WERI-Rb-1 (cell line): ENCODE measurements at places on chromosomes 2 and 18.

GRCh38 chr2:142306131-142306530 lies 175.3 kb upstream of the LRP1B start:
- DNase-seq, result no peak

- DNase-seq, result no peak
Measured at GRCh38 chr18:4851301-4851976, 345.6 kb downstream of the AKAIN1 start.

- no peak for DNase-seq
Measured at GRCh38 chr2:71895320-71896161, 252.1 kb downstream of the CYP26B1 start.

DNA sequence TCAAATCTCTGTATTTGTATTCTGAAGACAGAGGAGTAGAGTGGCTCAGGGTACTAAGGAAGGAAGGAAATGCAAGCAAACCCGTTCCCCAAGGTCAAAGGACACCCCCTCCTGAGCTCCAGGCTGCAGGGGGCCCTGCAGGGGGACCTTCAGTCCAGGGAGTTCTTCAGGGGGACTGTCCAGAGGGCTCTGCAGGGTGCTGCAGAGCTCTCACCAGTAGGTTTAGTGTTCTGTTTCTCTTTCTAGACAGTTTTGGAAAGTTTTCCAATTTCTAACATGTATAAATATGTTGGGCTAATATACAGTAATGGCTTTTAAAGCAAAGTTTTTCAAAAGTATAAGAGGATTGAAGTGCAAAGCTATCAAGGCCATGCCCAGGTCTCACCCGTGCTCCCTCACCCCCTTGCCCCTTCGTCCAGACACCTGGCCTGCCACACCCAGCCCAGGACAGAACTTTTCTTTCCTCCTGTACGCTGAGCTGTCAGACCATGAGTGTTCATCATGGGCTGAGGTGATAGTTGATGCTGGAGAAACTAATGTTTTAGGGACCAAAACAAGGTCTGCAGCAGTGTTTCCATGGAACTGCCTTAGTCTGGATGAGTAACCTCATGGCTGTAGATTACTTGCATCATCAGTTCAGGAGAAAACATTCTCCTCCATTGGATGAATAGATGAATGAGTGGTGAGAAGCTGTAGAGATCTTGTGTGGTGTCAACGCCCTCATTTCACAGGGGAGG lies 134.2 kb downstream of the GLI2 start:
- no peak for DNase-seq

- DNase-seq, result no peak
Measured at GRCh38 chr2:211766689-211767088, 771.9 kb downstream of the ERBB4 start.

GRCh38 chr2:223459328-223459939 lies 142.7 kb downstream of the SCG2 start:
- no peak for DNase-seq

DNA sequence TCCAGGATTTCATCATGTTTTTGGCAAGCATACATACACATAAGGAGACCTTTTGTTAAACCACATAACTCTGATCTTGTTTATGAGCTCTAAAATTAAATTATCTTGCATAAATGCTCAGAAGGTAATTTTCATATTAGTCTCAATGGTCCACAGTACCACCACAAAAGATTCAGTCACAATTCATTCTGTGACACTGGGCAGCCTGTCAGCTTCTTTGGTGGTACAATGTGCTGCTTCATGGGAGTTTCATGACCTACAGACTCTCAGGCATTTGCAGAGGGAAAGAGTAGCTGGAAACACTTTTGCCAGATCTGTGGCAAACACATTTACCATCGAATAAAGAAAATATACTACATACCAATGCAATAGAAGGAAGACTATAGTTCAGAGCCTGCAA lies 51.3 kb upstream of the ZNF397 start:
- no peak for DNase-seq

GRCh38 chr2:69914950-69915945 lies at the start of gene MXD1:
MXD1 (plus strand) TSS chr2:69915109; CDS start chr2:69915331, 222 bp downstream.
- peak; percentile 25 for DNase-seq

DNA sequence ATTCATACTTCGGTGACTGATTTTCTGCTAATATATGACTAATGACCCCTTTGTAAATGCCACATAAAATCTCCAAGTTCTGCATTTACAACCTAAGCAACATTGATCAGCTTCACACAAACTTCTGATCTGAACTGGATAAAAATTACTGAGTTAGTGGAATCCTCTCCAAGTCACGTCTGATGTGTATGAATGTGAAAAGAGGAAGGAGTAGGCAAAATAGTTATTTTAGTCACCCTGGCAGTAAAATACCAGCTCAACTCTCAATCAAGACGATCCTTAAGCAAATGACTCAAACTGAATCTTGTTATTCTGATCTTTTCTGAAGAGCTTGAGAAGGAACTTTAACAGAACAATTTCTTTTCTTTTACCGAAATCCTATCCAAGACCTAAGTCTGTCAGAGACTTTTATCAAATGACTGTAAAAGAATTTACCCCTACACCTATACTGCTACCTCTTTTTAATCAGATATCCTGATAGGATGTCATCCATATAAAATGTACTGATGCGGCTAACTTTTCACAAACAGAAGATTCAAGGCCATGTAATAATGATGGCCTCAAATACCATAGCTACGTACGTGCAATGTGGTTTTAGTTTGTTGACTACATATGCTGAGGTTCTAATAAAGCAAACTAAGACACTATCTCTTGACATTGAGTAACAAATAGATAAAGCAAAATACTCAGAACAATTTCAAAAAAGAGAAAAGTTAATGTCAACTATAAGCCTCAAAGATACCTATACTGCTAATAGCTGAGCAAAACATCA lies 23.7 kb downstream of the CUL3 start:
- DNase-seq, result no peak

DNA sequence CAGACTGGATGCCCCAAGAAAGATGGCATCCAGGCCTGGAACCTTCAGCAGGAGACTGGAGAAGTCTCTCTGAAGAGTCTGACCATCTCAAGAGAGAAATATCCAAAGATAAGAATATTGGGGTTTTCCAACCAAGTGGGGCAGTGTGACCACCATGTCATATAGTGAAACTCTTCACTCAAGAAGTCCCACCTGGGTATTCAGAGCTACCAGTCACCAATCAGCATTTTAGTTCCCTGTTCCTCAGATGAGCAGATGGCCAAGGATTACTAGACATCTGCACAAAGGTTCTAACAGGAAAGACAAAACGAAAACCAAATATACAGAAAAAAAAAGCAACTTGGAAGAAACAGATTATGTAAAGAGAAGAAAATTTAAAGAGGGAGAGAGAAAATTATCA lies 38.5 kb upstream of the CXCR4 start:
- DNase-seq, result peak; percentile 15

GRCh38 chr18:79698668-79699335 lies 19.2 kb downstream of the CTDP1 start:
- no peak for DNase-seq

DNA sequence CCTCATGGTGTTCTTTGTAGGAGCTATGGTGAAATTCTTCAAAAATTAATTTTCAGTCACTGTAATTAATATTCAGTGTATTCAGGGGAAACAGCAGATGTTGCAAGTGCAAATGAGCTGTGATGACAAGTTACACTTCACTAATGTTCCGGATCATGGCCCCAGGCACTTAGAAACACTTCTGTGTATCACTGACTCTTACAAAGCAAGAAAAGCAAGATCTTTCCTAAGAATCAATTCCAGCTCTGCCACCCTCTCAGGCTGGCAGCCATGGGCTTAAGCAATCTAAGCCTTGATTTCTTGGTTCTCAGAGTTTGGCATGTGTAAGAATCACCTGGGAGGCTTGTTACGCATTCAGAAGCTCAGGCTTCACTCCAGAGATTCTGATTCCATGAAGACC lies 78.0 kb downstream of the MARCHF4 start:
- no peak for DNase-seq

GRCh38 chr18:12008842-12009580 lies 27.7 kb downstream of the IMPA2 start:
- no peak for DNase-seq

- no peak for DNase-seq
Measured at GRCh38 chr18:79366177-79367094, 29.3 kb upstream of the NFATC1 start.

- DNase-seq, result no peak
Measured at GRCh38 chr2:34731292-34731691, 1132.2 kb upstream of the FAM98A start.

- no peak for DNase-seq
Measured at GRCh38 chr18:38811209-38811608, 1245.6 kb upstream of the CELF4 start.

DNA sequence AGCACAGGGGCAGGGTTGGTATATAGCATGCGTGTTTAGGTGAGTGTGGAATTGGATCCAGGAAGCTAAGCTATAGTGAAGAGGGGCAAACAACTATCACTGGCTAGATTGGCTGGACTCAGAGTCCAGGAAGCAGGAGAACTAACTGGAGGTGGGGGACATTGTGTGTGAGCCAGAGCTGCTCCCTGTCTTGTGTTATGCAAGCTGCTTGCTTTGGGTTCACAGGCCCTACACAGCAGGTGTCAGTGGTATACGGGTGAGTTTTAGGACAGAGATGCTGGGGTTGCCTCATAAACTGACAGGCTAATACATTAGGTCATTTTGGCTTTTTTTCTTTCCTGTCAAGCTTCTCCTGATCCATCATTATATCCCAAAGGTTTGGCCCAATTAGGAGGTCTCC lies 87.5 kb downstream of the CCDC85A start:
- DNase-seq, result no peak

DNA sequence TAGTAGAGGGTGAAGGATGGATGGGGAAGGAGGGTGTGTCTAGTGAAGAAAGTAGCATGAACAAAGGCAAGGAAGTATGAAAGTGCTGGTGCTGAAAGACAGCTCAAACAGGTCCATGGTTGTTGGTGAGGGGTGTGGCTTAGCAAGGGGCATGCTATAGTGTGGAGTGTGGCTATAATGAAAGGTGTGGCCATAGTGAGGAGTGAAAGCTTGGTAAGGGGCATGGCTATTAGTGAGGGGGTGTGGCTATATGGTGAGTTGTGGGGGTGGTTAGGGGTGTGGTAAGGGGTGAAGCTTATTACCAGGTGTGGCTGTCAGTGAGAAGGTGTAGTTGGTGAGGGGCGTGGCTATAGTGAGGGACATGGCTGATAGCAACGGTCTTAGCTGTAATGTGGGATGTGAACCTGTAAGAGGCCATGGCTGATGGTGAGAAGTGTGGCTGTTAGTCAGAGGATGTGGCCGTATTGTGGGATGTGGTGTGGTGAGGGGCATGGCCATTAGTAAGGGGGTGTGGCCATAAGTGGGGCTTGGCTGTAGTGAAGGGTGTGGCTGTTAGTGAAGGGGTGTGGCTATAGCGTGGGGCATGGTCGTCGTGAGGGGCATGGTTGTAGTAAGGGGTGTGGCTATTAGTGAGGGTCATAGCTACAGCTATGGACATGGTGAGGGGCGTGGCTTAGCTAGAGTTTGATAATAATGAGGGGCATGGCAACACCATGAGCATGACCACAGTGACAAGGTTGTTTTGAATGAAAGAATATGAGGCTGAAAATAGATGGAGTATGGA lies 549.6 kb downstream of the FBXO15 start:
- DNase-seq, result no peak

GRCh38 chr2:206092297-206092696 lies 6.3 kb upstream of the INO80D start:
- DNase-seq, result no peak

- peak; percentile 11 for DNase-seq
Measured at GRCh38 chr2:136116151-136116812, 1.7 kb downstream of the CXCR4 start.

GRCh38 chr18:48842259-48843061 lies 108.3 kb downstream of the SMAD7 start:
- no peak for DNase-seq

DNA sequence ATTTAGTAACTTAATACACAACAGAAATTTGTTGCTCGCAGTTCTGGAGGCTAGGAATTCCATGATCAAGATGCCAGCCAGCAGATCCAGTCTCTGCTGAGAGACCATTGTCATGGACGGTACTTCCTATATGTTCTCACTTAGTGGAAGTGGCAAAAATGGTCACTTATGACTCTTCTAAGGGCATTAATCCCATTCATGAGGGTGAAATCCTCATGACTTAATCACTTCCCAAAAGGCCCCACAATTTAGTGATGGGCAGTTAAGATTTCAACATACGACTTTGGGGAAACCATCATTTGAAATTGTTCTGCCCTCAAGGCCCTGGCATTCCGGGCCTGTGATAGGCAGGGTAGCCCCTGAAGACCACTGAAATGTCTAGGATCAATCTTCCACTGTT lies 23.0 kb downstream of the BZW1 start:
- DNase-seq, result no peak

DNA sequence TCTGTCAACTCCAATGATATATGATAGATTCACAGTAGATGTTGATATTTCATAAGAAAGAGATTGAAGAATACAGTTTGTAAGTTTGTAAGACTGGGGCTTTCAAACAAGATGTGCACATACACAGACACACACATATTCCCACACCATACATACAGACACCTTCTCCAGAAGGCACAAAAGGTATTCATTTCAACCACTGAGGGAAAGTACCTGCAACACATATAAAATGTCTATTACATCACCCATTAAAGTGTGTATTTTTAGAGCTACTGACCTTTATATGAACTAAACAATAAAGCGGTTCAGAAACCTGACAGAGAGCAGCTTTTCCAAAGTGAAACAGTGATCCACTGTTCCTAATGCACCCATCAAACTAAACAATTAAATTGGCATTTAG lies 53.3 kb downstream of the CCDC148 start:
- DNase-seq, result no peak

- peak; percentile 2 for DNase-seq
Measured at GRCh38 chr18:48805826-48806535, 144.8 kb downstream of the SMAD7 start.

DNA sequence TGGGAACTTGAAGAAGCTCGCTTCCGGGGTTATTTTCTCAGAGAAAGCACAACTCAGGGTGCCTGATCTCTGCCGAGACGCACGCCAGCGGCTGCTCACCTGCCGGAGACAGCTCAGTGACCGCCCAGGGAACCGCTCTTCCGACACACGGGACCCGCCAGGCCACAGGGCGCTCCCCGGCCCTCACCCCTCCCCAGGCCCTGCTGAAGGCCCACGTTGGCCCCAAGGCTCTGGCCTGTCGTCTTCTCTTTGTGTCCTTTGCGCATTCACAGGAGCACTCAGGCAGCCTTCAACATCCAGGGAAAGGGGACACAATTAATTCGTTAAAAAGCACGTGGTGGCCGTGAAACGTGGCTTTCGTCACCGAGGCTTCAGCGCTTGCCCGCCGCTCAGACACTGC lies 276.3 kb upstream of the SALL3 start:
- no peak for DNase-seq

GRCh38 chr2:11829324-11829946 lies 83.0 kb downstream of the LPIN1 start:
- peak; percentile 80 for DNase-seq

DNA sequence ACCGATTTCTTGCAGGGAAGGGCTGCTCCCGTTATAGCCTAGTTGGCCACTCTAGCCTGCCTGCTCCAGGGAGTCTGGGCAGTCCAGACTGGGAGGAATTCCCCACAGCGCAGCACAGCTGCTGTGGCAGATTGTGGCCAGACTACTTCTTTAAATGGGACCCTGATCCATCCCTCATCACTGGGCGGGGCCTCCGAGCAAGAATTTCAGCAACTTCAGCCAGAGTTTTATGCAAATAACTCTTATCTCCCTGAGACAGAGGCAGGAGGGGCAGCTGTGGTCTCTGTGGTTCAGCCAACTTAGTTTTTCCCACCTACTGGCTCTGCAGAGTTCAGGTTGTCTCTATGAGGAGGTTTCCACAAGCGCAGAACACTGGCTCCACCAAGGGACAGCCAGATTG lies 1583.2 kb downstream of the SUCLG1 start:
- DNase-seq, result no peak
